Progenitor cell of endocrine pancreas (in vitro differentiated cells): ENCODE measurements at places on chromosomes 11 and 22. TPM values are rescaled to one million over a fixed set of nuclear protein-coding genes. Genes with fewer than 3 reads are reported as not detected.

GRCh38 chr11:16986434-16987204 is 27.6 kb downstream of the PLEKHA7 start:
- no peak for DNase-seq

Gene FAM118B
- total RNA-seq = 32.4 and 35.2 TPM in 2 replicates

Gene GGTLC3
- 0.55 TPM in 1 of 2 replicates, not detected in the other for total RNA-seq

Gene TSPAN18
- 21.3 and 25.7 TPM in 2 replicates for total RNA-seq

Gene LRRC10B
- total RNA-seq = 1.2 and 2.0 TPM in 2 replicates

- no peak for DNase-seq
These were observed 114.5 kb upstream of the CRYBB3 start for GRCh38 chr22:25085156-25085555.

Gene TRIM49D1
- total RNA-seq = not detected in 2 replicates

Gene GPR83
- 0.31 and 0.62 TPM in 2 replicates for total RNA-seq

Gene PDE2A
- total RNA-seq = 0.91 and 4.0 TPM in 2 replicates

DNA sequence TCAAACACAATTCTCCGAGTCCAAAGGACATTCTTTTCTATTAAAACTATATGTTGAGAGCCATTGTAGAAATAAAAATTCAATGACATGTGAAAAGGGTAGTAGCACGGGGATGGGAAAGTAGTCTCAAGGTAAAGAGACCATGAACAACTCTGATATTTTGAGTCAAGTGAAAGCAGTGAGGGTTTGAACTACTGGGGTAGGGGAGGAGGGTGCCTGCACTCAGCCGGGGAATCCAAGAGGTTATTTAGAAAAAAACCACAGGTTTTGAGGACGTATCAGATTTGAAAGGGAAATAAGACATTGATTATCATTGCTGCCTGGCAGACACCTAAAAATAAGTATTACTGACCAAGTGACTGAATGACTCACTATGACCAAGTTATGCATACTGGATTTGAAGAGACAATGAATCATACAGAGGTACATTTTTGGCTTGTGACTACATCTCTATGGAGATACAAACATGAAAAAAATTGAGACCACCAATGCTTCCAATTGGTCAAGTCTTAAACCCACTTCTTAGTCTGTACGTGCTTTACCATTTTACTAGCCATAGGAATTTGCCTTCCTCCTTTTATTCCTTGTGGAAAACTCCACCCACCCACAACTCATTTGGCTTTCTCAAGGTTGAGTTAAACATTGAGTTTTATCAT is 2.2 kb upstream of the OR52H1 start:
- DNase-seq = no peak

Gene TRIM6
- total RNA-seq = 5.4 and 5.8 TPM in 2 replicates

- no peak for DNase-seq
These were observed 500 bp upstream of the ADSL start for GRCh38 chr22:40345815-40346184.

Gene TMEM151A
- total RNA-seq = 0.33 and 0.57 TPM in 2 replicates

DNA sequence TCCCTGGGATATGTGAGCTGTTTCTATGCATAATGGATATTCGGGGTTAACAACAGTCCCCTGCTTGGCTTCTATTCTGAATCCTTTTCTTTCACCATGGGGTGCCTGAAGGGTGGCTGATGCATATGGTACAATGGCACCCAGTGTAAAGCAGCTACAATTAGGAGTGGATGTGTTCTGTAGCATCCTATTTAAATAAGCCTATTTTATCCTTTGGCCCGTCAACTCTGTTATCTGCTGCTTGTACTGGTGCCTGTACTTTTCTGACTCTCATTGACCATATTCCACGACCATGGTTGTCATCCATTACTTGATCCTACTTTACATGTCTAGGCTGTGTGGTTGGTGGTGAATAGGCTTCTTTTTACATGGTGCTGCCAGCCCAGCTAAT is 1.3 kb downstream of the TUG1 start:
- no peak for DNase-seq

Gene BCO2
- total RNA-seq = 3.0 and 3.6 TPM in 2 replicates

Gene TSKU
- 27.1 and 29.8 TPM in 2 replicates for total RNA-seq

Gene LSP1
- total RNA-seq = not detected in 2 replicates

Gene SCGB2A2
- total RNA-seq = not detected in 2 replicates

DNA sequence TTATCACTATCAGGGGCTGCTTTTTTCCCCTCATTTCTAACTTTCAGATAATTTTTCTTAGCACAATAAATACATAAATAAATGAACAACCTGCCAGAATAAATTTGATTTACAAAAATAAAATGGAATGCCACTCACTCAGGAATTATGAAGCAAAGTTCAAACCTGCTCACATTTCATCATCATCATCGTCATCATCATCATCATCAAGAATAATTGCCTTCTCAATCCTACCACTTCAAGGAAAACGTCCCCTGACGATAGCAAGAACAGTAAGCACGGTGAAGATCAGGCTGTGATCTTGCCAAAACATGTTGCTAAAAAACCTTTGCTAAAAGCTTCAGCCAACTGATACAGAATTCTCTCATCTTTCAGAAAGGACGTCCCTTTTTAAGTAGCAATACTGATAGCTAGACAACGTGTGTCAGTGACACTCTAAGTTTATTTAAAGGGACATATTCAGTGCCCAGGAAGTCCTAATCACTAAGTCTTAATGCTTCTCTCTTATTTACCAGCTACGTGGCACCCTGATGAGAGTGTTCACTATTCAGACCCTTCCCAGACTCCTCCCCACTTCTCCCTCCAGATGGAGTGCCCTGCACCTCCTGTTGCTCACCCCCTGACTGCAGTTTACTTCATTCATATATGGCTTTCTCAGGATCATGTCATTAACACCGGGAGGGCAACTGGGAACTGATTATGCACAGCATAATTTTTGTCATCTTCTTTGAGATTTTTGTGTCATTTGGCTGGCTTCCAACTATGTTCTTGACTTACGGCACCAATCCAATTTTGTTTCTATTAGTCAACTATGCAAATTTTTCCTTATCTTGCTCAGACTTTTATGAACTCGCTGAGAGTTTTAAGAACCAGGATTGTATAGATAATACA is 200.1 kb upstream of the GUCY1A2 start:
- no peak for DNase-seq

DNA sequence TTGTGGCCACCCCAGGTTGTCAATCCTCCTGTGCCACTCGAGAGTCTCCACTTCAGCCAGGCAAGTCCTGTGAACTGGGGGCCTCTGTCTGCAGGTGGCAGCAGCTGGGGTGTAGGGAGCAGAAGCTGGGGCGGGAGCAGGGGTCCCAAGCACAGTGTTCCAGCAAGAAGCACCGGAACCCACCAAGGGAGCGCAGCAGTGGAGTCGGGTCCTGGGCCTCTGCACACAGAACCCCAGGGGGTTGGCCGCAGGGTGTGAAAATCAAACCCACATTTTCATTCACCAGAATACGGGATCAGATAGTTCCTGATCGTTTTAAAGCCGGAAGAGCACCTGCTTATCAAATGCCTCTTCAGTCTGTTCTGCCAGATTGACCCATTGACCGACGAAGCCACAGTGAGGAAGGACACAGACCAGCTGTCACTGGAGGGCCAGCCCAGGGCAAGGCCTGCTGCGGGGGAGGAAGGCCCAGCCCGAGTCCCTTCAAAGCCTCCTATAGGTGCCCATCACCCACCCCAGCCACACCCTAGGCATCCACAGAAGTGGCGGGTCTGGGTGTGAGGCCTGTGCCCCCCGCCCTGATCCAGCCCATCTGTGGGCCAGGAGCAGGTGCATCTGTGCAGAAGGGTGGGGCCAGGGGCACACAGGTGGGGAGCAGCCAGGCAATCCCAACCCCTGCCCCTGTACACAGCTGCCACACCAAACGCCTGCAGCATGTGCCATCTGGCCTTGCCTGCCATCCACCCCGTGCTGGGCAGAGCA is 34.1 kb downstream of the RSPH14 start:
- no peak for DNase-seq

Gene HBE1
- not detected in 2 replicates for total RNA-seq

GRCh38 chr11:92266806-92267205 is 42.2 kb downstream of the FAT3 start:
- DNase-seq = no peak

Gene ADAMTS15
- total RNA-seq = 1.2 TPM in 2 replicates

GRCh38 chr11:79520086-79520485 is 79.3 kb upstream of the TENM4 start:
- no peak for DNase-seq

GRCh38 chr11:119423509-119424254 is 710 bp upstream of the THY1 start:
- no peak for DNase-seq

Gene UBQLN3
- not detected in 2 replicates for total RNA-seq

Gene HIRA
- total RNA-seq = 45.3 and 45.9 TPM in 2 replicates

GRCh38 chr11:95688501-95689222 is 100.9 kb downstream of the FAM76B start:
- DNase-seq = no peak

Gene OR51B5
- 0.34 and 0.44 TPM in 2 replicates for total RNA-seq

GRCh38 chr11:20112291-20113148 is 47.8 kb downstream of the DBX1 start:
- no peak for DNase-seq

DNA sequence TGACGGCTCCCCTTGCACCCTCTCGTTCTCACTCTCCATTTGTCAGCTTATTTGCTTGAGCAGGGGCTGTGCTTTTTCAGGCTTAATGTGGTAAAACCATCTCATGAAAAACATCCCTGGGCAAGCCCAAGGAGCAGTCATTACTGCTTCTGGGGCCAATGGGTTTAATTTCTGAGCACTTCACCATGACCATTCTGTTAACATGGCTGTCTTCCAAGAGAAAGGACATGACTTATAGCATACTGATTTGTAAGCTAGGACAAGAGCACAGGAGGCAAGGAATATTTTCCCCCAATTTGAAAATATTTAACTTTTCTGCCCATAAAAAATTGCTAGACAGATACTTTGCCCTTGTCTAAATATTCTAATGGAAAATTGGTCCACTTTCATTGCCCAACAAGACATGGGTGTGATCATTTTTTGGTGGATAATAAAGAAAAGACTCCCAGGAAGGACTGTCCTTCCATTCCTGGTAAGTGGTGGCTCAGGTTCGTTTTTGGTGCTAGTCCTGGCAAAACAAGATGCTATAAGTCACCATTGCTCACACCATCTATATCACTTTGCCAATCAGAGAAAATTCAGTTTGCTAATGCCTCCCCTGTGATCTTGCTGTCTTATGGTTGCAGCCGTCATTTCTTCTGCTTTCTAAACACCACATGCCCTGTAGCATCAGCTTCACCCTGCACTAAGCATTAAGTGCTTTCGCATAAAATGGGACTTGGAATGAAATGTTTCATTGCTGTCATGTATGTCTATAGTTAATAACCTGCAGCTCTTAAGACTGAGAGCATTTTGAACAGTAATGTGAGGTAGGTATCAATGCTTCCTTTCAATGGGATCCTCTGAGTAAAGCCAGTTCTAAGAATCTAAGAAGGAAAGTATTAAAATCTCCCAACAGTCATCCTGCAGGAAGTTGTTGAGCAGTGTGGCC is 108.5 kb downstream of the DBX1 start:
- DNase-seq = no peak

DNA sequence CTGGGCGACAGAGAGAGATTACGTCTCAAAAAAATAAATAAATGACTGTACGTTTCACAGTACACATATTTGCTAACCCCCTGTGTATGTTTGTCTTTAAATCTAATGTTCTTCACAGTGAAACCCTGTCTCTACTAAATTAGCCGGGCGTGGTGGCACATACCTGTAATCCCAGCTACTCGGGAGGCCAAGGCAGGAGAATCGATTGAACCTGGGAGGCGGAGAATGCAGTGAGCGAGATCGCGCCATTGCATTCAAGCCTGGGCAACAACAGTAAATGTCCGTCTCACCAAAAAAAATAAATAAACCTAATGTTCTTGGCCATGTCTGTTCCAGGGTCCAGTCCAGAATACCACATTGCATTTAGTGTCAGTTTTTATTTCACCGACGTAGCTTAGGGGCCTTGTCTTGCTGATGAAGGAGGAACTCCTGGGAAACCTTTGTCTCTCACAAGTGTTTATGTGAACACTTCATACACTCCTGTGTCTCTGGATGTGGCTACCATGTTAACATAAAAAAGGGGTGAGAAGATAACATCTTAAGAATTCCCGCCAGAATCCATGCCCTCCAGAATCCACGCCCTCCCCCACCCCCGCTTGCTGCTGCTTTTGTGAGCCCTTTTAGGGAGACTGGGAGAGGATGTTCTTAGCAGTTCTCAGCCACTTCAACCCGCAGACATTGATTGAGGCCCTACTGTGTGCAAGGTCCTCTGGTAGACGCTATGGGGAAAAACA is 5.0 kb upstream of the SERHL2 start:
- DNase-seq = no peak

Gene PANX2
- total RNA-seq = 6.2 and 6.3 TPM in 2 replicates

DNA sequence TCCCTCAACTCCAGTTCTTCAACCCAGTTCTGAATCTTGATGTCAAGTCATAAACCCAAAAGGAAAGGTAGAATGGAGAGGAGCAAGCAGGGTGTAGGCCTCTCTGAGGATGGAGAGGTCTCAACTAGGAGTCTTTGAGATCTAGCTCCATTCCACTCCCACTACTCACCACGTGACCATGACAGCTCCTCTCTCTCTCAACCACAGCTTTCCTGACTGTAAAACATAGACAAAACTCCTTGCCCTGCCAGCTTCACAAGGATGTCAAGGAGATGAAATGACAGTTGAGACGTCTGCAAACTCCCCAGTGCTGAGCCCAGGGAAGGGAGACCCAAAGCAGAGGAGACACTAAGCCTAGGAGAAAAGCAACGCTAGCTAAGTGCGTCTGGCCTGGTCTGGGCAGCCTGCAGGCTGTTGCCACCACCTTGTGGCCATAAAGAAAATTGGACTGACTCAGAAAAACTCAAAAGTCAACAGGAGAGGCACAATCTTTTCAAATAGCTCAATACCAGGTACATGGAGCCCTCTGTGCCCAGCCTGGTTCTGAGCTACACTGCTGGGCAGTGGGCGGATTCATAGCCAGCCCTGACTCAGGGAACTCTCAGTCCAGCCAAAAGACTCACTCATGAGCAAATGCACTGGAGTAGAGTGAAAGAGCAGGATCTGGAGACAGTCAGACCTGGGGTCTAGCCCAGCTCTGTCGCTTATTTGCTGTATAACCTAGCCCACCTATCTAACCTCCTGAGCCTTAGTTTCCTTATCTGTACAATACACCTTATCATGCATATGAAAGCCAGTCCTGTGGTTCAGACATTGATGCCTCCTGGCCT is 3.4 kb downstream of the CLPB start:
- no peak for DNase-seq

GRCh38 chr22:22074634-22075381 is 92.2 kb upstream of the TOP3B start:
- no peak for DNase-seq

DNA sequence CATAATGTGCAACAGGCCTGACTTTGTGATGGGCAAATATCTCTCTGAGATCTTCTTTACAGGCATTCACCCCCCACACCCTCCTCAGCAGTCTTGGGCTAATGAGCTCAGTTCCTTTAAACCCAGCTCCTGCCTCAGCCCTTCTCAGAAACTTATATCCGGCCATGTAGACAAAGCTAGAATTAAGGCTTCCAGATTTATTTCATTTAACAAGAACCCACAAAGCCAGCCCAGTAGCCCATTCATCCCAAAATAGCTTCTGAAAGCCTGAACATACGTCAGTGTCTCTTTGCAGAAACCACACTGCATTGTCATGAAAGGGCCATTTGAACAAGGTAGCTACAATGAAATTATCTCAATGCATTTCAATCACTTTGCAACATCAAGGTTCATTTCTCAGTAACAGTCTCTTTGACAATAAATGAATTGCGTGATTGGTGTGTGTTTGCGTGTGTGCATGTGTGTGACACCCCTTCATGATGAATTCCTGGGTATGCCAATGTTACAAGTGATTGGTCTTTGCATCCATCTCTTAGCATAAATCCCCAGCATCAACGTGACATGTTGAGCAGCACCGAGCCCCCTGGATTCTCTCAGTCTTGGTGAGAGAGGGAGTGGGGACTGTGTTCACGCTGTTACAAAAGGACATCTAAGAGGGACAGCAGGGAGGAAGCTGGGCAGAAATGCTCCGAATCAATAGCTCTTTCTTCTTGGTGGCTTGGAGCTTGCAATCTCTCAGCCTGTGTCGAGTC is 299.6 kb downstream of the KIRREL3 start:
- no peak for DNase-seq
